Vagina (tissue), 2 donors: ENCODE measurements at places on chromosomes 1 and 21. TPM values are rescaled to one million over a fixed set of nuclear protein-coding genes. Genes with fewer than 3 reads are reported as not detected.

GRCh38 chr1:29282924-29283803 lies 46.8 kb downstream of the PTPRU start:
- DNase-seq: no peak

DNA sequence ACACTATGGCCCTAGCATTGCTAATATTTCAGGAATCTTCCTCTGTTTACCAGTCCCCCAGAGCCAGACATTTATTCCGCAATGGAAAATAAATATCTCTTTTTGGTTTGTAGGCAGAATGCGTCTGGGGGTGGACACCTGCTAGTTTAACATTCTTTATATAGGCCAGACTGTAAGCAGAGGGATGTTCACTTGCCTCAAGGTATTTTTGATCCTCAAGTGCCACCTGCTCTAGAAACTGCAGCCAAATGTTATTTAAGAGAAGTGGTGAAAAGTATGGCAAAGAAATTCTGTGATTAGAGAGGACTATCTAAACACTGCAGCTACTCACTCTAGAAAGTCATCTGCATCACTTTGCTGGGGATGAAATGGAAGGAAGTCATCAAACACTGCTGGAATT lies 164.7 kb downstream of the NEGR1 start:
- DNase-seq: no peak

The OR2T33 gene
- not detected for total RNA-seq

- DNase-seq: no peak
Observed at GRCh38 chr1:210233495-210234328, 1.1 kb downstream of the SERTAD4 start.

The OVAAL gene
- not detected for total RNA-seq

DNA sequence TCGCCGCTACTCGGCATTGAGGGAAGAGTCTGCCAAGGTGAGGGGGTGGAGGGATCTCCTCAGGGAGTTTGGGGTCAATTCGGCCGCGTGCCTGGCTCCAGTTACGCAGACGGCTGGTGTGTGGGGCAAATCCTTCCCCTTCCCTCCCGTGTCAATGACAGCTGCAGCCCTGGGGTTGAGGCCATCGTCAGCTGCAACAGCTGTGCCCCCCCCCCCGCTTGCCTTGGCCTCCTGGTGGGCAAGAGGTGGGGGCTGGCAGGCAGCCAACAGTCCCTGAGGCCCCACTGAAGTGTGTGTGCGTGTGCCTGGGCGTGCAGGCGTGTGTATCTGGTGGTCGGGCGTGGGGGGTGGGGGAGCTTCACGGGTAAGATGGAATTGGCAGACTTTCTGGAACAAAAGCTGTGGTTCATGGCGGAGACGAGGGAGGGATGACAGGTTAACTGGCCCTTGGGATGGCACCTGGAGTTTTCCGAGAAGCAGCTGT lies 25.6 kb downstream of the PPFIA4 start:
- DNase-seq: no peak

DNA sequence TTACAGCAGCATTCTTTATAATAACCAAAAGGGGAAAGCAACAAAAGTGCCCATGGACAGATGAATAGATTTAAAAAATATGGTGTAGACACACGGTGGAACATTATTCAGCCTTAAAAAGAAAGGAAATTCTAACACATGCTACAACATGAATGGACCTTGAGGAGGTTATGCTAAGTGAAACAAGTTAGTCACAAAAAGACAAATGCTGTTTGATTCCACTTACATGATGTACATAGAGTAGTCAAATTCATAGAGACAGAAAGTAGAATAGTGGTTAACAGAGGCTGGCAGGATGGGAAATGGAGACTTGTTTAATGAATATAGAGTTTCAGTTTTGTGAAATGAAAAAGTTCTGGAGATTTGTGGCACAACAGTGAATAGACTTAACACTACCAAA lies 151.4 kb downstream of the CYYR1 start:
- no peak for DNase-seq

DNA sequence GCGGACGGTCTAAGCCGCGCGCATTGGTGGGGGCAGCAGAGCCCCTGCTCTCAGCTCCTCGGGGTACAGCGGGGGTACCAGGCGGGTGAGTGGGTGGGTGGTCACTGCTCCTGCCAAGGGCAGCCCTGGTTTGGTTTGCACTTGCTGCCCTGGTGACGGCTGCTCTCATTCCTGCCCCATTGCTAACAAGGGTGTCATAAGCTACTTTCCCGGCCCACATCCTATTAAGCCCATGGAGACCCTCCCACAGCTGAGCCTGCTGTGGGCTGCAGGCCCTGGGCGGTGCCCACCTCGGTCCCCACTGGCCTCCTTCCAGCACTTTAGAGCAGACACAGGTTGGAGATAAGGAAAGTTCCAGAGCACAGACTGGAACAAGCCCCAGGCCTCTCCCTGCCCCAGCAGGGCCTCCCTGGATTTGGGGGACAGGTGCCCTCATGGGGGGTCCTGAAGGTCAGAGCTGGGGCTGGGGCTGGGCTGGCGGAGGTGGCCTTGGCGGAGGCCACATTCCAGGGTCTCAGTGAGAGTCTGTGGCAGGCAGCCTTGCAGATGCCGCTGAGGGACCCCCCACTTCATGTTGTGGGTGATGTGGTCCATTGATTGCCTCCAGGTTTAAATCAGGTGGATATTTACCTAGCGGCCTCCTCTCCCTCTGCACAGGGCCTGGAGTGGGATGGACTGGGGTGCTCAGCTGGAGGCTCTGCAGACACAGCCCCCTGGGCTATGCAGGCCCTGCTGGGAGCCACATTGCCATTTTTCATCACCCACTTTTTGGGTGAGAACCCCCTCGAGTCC lies 27.0 kb downstream of the COL18A1 start:
- no peak for DNase-seq

The MSH4 gene
- total RNA-seq: 0.25 TPM

- DNase-seq: no peak
Observed at GRCh38 chr1:161229896-161230295, 4.0 kb downstream of the TOMM40L start.

DNA sequence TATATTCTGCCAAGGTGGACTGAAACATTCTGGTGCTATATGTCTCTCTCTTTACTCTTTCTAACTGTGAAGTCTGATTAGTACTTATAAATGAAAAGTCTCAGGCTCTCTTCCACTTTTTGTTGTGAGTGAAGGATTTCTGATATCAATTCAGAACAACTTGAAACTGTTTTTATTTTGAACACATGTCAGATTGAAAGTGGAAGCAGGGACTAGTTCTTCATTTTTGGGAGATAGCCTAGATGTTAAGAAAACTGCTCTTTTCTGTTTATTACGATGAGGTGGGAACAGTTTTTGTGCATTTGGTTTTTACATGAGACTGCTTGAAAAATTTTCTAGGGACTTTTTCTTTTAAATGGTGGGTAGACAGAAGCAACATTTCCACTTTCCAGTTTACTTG lies 14.5 kb upstream of the GBP3 start:
- no peak for DNase-seq
